ENCODE measurements at places on chromosomes 16 and 17.

DNA sequence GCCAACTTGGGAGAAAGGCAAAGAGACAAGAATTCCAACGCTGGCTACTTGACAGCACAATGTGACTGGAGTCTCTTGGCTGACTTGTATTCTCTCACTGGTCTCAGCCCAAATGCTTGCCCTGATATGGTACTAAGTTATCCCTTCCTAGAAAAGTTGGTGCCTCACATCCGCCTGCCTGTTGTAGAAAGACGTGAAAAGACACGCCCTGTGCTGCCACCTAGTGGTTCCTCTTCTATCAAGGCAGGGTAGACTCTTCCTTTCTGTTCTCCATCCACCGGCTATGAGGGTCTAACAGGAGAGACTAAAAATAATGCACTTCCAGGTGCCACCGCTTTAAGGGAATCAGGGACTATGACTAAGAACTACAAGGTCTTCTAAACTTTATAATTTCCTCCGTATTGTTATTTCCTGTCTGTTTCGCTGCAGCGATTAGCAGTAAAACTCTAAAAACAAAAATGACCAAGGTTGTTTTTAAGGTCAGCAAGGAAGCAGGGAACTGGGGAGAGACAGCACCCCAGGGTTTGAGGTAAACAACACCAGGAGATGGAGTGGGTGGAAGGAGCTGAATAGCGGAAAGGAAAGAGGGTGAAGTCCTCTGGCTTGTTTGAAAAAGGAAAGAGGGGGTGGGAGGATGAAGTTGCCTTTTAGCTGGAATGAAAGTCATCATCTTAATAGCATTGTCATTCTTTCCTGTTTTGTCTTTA lies 109.5 kb downstream of the YPEL2 start:
- DNase-seq = peak; percentile 75

- no peak for DNase-seq
Measured at GRCh38 chr16:65372171-65372570, 250.3 kb upstream of the CDH11 start.

DNA sequence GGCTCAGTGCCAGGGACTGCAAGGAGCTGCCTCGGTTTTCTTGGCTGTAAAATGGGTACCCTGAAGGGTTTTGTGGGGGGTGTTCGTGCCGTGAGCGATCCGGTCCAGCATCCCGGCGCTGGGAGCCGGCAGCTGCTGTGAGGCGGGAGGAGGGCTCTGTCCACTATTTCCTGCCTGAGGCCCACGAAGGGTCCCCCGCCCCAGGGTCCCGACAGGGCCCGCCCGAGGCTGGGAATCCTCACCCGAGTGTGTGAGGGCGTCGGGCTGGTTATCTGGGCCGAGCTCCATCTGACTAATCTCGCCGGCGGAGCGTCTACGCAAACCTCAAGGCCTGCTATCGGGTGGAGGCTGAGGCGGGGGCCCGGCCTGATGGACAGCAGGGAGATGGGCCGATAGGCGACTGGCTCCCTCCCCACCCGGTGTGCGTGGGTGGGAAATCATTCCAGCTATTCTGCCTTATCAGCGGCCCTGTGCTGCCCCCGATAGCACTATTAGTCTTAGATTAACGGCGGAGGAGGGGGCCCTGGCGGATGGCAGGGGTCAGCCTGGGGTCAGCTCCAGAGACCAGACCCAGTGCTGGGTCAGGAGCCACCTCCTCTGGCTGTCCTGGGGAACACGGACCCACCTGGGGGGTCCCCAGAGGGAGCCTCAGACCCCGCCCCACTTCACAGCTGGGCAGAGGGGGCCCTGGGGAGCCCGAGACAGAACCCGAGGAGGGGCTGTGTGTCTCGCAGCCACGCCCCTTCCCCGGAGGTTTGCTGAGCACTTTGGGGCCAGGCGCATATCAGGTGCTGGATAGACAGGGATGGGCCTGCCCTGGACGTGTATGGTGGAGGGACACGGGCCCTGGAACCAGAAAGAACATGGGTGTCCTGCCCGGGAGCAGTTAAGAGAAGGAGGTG lies 44.7 kb downstream of the ZFPM1 start:
- no peak for DNase-seq

- no peak for DNase-seq
Measured at GRCh38 chr16:68072038-68072695, 13.0 kb upstream of the NFATC3 start.

DNA sequence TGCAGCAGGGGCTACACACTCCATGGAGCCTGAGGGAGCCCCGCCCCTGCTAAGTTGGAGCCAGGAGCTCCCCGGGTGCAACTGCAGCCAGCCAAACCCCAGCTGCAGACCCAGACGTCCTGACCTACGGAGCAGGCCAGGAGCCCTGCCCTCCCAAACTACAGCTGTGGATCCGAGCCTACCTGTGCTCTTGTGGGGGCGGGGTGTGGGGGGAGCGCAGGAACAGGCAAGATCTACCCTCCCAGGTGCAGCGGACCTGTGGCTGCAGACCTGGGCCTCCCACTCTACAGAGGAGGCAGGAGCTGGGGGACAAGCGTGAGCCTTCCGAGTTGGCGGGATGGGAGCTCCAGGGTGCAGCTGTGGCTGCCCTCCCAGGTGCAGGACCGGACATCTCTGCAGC lies 29.7 kb upstream of the MYLK3 start:
- no peak for DNase-seq

GRCh38 chr17:75515496-75516254 lies at the start of gene CASKIN2:
Gene CASKIN2 (minus strand): TSS chr17:75515537. CDS start chr17:75513804, 1,733 bp downstream.
- DNase-seq = peak; percentile 58

- no peak for DNase-seq
Measured at GRCh38 chr16:74657870-74658642, 8.6 kb downstream of the RFWD3 start.

GRCh38 chr16:52630711-52631110 lies 83.8 kb upstream of the TOX3 start:
- no peak for DNase-seq

DNA sequence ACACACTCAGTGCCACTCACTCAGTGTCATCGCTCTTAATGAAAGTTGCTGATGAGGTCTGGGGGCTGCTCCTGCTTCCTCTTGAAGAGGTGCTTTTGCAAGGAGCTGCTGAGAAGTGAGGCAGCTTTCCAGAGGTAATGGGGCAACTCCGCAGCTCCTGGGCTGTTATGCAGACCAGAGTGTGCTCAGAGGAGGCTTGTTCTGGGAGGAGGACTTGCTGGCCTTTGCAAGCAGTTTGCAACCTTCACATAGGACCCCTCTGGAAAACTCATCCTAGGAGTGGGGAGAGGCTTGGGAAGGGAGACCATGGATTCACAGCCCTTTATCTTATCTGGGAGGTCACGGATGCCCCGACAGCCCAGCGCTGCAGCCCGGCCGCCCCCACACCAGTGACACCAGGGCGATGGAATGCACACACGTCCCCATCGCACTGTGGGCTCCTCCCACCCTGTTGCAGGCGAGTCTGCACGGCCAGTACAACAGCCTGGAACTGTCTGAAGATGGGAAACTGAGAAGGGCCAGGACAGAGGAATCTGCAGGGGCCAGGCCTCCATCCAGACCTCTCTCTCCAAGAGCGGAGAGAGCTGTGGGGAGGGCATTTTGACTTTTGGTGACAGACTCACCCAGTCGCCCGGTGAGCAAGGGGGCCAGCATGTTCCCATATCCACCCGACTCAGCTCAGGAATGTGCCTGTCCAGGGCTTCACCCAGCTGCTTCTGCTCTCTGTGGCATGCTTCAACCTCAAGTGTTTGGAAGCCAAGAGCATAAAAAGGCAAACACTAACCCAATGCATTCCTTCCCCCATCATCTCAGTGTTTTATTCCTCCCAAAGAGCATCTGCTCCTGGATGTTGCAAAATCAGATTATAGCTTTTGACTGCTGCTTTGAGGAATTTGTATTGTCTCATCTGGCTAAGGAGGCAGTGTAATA lies 78.6 kb upstream of the ZNF469 start:
- no peak for DNase-seq

- no peak for DNase-seq
Measured at GRCh38 chr16:53955221-53955875, 251.4 kb downstream of the FTO start.
